ENCODE measurements at places on chromosomes 1 and 21. TPM values are rescaled to one million over a fixed set of nuclear protein-coding genes. Genes with fewer than 3 reads are reported as not detected.
A peak's percentile ranks its signal among the peaks of the same experiment; 100 is the strongest.

DNA sequence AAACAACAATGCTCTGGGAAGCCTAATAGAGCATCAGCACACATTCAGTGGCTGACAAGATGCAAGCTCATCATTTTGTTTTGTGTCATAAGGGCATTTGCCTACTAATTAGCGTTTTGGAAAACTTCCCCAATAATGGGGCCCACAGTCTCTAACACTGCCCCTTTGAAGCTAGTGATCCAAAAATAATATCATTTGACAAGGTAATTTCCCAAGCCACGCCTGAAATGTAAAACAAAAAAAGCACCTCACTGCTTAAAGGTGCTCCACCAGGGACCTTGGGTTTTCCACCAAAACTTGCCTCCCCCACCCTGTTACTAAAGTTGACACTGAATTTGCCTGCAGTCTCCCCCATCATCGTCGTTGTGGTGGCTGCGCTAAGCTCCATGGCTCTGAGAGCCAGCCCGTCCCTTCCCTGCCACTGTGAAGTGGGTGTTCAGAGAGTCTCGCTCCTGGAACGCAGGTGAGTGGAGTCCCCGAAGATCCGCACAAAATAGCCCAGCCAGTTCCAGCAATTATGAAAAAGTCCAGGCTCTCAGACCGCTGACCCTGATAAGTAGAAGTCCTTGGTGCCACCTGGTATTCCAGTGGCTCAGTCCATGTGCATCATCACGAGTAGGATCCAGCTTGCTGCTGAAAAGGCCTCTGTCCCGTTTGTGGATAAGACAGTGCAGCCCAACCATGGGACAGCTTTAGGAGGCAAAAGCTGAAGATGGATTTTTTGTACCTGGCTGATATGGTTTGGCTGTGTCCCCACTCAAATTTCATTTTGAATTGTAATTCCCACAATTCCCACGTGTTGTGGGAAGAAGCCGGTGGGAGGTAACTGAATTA, 52.2 kb downstream of the RAB3GAP2 start:
- H3K27me3 ChIP-seq: no peaks in the 10 kb centered on the region
- DNase-seq: no peak
- no peaks in the 10 kb centered on the region for H3K36me3 ChIP-seq
- H3K27ac ChIP-seq: no peak overlapping the region
- no peaks in the 10 kb centered on the region for H3K4me1 ChIP-seq

INKA2 gene
- polyA plus RNA-seq: 30.9 TPM

SH2D1B gene
- 0.19 TPM for polyA plus RNA-seq

- no peak overlapping the region for H3K27ac ChIP-seq
- H3K4me3 ChIP-seq: no peak overlapping the region
- no peaks in the 10 kb centered on the region for H3K36me3 ChIP-seq
Observed at GRCh38 chr1:212490276-212490675, 57.6 kb downstream of the NENF start.

DNA sequence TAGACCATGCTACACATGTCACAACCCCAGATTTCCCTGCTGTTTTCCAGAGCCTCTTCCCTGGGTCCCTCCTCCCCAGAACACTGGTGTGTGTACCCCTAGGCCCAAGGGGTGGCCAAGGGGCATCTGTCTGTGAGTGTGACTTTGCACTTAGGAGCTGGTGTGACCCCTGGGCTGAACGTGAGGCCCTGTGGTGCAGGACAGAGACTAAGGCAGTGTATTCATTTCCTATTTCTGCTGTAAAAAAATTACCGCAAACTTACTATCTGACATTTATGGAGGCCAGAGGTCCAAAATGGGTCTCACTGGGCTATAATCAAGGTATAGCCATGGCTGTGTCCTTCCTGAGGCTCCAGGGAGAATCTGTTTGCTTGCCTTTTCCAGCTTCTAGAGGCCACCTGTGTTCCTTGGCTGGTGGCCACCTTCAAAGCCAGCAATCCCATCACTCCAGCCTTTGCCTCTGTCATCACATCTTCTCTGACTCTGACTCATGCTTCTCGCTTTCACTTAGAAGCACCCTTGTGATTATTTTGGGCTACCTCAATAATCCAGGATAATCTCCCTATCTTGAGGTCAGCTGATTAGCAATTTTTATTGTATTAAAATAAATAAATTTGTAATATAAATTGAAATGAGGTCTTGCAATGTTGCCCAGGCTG, 24.0 kb upstream of the ELOA start:
- no peak overlapping the region for H3K27ac ChIP-seq
- no peak overlapping the region for H3K4me3 ChIP-seq
- no peak for DNase-seq

SMIM12 gene
- 29.9 TPM for polyA plus RNA-seq

DNA sequence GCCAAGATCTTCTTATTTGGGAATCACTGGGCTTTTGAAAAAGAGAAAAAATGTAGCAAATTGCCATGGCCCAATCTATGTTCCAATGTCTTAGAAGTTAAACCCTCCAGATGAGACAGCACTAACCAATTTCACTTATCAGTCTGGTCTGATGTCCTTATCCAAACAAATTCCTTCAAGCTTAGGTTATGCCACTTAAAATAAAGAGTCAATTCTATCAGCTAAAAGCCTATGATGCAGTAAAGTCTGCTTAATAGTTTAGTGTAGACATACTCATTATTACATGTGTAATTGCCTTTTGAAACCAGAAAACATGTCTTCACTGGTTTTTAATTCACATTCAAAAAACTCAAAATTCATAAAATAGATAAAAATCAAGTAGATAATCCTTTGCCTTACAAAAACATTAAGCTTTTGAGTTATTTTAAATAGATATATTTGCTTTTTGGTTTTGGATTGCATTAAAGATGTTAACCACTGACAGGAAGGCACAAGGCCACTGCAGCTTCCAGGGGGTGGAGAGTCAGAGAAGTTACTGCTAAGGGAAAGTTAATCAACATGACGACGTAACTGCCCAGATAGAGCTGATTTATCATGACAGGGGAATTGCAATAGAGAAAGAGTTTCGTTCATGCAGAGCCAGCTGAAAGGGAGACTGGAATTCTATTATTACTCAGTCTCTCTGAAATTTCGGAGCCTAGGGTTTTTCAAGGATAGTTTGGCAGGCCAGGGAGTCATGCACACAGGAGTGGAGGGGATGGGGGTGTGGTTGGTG, 106.1 kb downstream of the MAP3K21 start:
- no peak overlapping the region for H3K27ac ChIP-seq
- H3K36me3 ChIP-seq: no peaks in the 10 kb centered on the region
- DNase-seq: peak; percentile 29
- H3K4me1 ChIP-seq: no peaks in the 10 kb centered on the region
- no peaks in the 10 kb centered on the region for H3K27me3 ChIP-seq
